ENCODE measurements at places on chromosomes 13 and 19. TPM values are rescaled to one million over a fixed set of nuclear protein-coding genes. Genes with fewer than 3 reads are reported as not detected.

Gene RUBCNL
- total RNA-seq: not detected

Gene ZIC2
- not detected for total RNA-seq

- DNase-seq: no peak
Measured at GRCh38 chr19:46955813-46956371, 63.7 kb upstream of the NPAS1 start.

DNA sequence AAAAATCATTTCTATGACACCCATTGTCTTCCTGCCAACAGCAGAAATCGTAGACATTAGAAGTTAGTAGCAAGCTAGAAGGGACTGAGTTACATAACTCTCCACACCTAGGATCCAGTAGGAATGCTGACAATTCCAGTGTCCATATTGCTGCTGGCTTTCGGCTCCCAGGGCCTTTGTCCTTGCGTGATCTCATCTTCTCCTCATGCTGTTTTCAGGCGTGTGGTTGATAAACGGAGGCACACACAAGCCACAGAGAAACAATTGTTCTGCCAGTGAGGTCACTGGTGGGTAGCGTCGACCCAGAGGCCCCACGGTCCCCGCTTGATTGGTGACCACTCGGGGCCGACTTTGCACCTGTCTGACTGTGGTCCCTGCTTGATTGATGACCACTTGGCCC lies 31.6 kb upstream of the F7 start:
- DNase-seq: no peak

GRCh38 chr13:78319101-78319627 lies 284.2 kb downstream of the POU4F1 start:
- no peak for DNase-seq

DNA sequence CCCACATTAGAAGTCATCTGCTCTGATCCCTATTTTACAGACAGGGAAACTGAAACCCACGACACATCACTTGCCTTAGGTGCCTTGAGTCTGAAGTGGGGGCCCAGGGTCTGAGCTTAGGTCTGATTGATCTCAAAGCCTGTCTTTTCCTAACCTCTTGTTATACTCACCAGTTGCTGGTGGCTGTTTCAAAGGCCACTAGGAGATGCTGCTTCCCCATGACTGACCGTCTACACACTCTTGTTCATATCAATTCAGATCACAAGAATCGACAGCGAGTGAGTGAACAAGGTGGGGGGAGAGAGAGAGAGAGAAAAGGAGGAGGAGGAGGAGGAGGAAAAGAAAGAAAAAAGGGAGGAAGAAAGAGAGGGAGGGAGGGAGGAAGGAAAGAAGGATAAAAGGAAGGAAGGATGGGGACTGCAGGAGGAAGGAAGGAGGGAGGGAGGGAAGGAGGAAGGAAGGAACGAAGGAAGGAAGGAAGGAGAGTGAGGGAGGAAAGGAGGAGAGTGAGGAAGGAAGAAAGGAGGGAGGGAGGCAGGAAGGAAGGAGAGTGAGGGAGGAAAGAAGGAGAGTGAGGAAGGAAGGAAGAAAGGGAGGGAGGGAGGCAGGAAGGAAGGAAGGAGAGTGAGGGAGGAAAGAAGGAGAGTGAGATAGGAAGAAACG lies 3.3 kb downstream of the OR10H1 start:
- DNase-seq: no peak

- no peak for DNase-seq
Measured at GRCh38 chr19:23996549-23996948, 81.9 kb downstream of the ZNF726 start.

DNA sequence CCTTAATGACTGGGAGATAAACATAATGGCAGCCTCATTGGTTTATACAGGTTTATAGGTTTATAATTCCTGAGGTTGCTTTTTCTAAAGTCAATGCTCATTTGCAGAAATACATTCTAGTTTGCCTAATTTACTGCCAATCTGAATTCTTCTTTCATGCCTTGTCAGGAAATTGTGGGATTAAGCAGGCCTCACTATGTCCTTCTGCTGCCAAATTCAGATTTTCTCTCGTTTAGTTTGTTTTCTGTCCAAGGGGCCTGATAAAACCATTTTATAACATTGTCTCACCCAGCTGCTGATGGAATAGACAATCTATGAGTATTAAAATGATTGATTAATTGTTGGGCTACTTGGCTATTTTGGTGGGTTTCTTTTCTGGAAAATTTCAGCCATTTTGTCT lies 42.4 kb upstream of the OBI1 start:
- no peak for DNase-seq

DNA sequence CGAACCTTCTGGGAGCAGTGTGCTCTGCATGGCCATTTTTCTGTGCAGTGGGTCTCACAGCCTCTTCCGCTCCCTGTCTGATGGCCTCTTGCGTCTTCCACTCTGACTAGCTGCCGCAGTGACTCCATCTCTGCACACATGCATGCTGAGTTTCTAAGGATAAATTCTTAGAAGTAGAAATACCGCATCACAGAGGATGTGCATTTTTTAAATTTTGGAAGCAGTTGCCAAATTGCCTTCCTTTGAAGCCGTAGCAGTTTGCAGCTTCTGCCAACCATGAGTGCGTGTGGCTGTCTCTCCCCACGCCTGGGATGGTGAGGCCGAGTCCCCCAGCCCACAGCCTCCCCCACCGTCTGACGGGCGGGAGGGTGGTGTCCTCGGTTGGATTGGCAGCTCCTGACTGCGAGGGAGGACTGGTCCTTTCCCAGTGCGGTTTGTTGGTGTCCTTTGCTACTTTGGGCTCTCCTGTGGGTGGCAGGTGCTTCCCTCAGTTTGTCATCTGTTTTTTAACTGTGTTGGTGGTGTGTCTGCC lies 9.8 kb downstream of the FZR1 start:
- DNase-seq: peak; percentile 50

DNA sequence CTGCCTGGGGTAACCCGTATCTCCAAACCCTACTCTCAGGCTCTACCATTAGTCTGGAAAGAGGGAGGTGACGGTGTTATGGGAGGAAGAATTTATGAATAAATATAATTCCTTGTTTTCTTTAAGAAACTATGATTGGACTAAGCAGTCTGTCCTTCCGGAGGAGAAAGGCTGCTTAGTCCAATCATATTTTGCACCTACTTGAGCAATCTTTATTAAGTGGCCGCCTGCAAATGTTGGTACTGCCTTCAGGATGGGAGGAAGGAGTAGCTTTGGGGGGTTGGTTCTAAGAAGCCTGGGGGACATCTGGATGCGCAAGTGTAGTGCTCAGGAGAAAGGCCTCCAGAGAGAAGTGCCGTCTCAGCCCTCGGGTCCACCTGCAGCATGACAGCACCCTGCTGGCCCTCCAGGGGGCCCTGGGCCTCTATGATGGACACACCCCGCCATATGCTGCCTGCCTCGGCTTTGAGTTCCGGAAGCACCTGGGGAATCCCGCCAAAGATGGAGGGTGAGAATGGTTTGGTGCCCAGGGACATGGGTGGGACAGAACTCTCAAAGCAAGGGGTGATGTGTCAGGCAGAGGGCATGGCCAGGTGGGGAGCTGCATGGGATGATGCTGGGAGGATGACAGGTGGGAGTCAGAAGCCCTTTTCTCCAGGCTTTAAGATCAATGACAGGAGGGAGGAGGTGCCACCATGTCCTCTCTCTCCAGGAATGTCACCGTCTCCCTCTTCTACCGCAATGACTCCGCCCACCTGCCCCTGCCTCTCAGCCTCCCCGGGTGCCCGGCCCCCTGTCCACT lies 4.1 kb downstream of the ACP4 start:
- no peak for DNase-seq

- peak; percentile 82 for DNase-seq
Measured at GRCh38 chr19:44570984-44571684, 41.7 kb upstream of the CEACAM20 start.
